ENCODE measurements at places on chromosomes 1 and 21. TPM values are rescaled to one million over a fixed set of nuclear protein-coding genes. Genes with fewer than 3 reads are reported as not detected.
A peak's percentile ranks its signal among the peaks of the same experiment; 100 is the strongest.

The GOLT1A gene
- total RNA-seq, result not detected

The TBX19 gene
- 0.07 TPM for total RNA-seq

The ACADM gene
- 44.4 TPM for total RNA-seq

The S100A7A gene
- not detected for total RNA-seq

The TMOD4 gene
- not detected for total RNA-seq

The SHE gene
- not detected for total RNA-seq

- DNase-seq, result no peak
Observed at GRCh38 chr1:213292614-213293013, 241.6 kb downstream of the RPS6KC1 start.

DNA sequence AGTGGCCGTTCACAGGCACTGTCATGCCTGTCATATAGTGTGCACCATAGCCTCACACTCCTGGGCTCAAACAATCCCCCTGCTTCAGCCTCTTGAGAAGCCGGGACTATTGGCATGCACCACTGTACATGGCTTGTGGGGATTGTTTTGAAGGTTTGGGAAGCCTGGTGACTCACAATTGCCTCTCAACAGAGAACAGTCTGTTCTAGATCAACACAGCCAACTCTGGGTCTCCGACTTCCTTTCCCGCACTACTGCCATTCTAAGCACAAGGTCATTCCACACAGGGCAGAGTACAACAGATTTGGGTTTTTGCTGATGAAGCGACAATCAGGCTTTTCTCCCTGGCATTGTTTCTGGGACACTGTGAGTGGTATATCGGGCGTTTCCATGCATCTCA, 15.5 kb upstream of the AHCTF1 start:
- peak; percentile 26 for DNase-seq

DNA sequence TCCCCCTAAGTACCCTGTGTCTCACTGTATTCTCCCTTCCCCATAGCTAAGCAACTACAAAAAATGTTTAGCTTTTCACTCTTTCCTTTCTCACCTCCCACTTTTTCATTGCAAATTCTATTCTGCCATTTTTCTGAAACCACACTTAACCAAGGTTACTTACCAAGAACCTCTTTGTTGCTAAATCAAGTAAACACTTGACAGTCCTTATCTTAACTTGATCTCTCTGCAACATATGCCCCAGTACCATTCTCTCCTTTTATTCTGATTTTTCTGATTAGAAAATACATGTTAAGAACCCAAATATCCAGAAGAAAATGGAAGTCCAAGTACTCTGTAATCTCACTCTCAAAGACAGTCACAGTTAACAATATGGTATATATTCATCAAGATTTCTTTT, 16.0 kb downstream of the EVI5 start:
- DNase-seq, result no peak

All from G401 (cell line).